ENCODE measurements at places on chromosomes 11 and 22.

DNA sequence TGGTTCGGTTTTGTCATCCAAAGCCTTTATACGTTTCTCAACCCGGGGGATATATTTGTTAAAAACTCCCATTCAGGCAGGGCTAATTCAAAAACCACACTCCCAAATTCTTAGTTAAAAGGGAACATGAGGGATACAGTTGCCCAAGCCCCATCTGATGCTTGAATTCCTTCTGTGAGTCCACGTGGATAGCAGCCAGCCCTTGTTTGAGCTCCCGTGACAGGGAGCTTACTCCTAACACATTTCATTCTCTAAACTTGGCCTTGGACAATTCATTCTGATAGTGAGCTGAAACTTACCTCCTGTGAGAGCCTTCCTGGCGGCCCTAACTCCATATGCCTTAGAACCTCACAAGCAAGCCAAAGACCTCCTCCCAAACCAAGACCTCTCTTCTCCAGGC lies 357.5 kb downstream of the TENM4 start:
- no peak for DNase-seq

DNA sequence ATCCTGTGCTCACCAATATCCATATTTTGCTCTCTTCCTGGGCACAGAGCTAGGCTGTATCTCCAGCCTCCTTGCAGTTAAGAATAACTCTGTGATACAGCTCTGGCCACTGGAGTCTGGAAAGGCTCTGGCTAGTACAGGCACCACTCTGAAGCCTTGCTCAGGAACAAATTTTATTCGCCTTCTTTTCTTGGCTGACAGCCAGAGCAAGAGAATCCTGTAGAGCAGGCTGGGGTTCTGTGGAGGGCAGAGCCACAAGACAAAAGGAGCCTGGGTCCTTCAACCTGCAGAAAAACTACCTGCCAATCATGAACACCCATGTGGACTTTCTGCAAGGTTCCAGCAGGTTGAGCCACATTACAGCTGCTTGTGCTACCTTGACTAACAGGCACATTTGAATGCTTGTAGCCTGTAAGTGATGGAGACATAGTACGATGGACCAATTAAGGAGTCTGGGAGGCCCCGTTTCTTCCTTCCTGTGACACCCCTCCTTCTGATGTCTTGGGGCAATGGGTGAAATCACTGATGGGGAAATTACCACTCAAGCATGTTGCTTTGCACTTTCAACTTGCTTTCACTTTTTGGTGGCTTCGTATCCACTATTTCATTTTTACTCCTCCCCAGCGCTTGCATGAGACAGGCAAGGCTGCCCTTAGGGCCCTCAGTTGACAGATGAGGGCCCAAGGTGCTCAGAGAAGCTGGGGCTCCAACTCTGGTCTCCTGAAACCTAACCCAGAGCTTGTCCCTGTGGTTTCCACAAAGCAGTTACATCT lies 267.2 kb upstream of the SYN3 start:
- no peak for DNase-seq

GRCh38 chr11:116980136-116980793 lies 118.0 kb downstream of the SIK3 start:
- DNase-seq, result no peak

GRCh38 chr11:47573321-47573720 lies 5.4 kb downstream of the KBTBD4 start:
- no peak for DNase-seq

DNA sequence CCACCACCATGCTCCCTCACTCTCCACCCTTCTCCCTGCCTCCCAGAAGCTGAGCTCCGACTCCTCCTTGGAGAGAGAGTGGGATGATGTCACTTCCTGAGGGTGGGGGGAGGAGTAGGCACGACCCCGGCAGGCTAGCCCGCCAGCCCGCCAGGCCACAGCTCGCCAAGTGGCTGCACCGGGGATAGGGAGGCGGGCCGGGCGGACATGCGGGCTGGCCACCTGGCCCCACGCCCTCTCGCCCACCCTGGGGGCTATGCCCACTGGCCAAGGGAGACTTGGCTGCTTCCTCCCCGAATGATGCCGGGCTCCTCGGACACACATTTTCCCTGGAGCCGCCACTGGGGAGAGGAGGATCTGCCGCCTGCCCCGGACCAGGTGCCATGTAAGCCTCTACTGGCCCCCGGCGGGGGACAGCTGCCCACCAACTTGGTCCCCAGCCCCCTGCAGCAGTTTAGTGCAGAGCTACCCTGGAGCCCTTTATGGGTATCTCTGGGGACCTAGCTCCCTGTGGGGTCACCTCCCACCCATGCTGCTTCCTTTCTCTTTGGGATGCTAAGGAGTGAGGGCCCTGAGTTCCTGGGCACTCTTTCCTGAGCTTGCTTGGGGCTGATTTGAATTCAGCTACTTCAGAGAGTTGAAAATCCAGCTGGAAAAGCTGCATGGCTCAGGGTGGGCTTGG lies 33.7 kb upstream of the MYRF start:
- DNase-seq, result no peak

- DNase-seq, result no peak
Observed at GRCh38 chr11:36619502-36619901, 21.5 kb upstream of the RAG2 start.

DNA sequence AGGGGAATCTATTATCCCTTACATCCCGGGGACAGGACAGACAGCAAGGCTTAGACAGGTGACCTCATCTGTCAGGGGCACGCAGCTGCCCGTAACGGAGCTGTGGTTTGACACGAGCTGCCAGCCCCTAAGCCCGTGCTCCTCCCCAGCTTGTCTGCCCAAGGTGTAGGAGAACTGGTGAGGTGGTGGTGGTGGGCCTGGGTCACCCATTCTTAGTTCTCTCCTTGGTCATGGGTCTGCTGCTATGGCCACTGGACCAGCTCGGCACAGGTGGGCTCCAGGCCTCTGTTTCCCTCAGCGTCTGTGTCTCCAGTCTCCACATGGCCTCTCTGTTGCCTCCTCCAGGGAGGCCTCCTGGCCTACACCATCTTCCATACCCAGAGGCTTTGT lies 5.4 kb downstream of the PARVG start:
- DNase-seq, result no peak

GRCh38 chr11:61514050-61514917 lies 5.7 kb downstream of the LRRC10B start:
- no peak for DNase-seq

- no peak for DNase-seq
Observed at GRCh38 chr22:46353483-46354105, 18.1 kb downstream of the TRMU start.

GRCh38 chr11:31542862-31543261 lies 33.3 kb downstream of the ELP4 start:
- no peak for DNase-seq

DNA sequence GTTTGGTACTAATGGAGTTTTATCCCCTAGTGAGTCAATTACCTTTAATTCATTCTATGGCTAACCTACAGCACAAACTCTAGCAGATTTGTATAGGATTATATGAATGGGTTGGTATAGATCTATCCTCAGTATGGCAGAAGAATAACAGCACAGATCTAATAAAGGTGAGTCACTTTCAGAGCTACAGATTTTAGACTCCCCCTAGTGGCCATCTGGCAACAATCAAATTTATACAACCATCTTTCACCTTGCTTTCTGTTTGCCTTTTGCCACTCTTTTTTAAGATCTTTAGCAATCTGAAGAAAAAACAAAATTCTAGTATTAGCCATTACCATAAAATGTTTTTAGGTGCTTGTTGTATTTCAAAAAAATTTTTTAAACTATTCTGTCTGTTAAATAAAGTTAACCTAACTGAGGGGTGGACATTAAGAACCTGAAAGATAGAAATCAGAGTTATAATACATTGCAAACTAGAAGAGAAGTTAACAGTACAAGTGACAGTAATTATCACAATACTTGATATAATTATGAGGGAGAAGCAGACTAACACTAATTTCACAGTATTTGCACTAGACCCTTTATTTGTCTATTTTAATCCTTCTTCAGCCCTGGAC lies 25.8 kb downstream of the DDIAS start:
- peak; percentile 80 for DNase-seq

DNA sequence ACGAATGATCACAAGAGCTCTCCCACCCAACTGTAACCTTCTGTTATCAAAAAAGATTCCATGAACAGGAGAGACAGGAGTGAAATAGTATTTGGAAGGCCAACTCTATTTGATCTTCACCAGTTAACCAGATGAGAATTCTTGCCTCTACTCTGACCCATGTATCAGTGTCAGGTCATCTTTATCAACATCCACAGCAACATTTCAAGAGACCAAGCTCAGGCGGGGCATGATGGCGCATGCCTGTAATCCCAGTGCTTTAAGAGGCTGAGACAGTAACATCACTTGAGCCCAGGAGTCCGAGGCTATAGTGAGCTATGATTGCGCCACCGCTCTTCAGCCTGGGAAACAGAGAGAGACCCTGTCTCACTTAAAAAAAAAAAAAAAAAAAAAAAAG lies 62.3 kb downstream of the GAB2 start:
- DNase-seq, result no peak

- DNase-seq, result no peak
Observed at GRCh38 chr11:117559698-117560097, 232.0 kb downstream of the CEP164 start.

- DNase-seq, result no peak
Observed at GRCh38 chr22:44136786-44137185, 43.9 kb upstream of the PARVG start.

- peak; percentile 46 for DNase-seq
Observed at GRCh38 chr11:12430351-12430750, 53.0 kb downstream of the PARVA start.

GRCh38 chr22:39176714-39177455 lies 24.4 kb upstream of the CBX7 start:
- no peak for DNase-seq

GRCh38 chr22:31852691-31853421 lies 91.5 kb upstream of the YWHAH start:
- DNase-seq, result no peak

- peak; percentile 19 for DNase-seq
Observed at GRCh38 chr11:6862961-6863360, at the start of gene OR10A2. TSS of gene OR10A2 (plus strand) at chr11:6863057. CDS start at chr11:6869755, 6,698 bp downstream.

GRCh38 chr11:119852741-119853140 lies 123.7 kb upstream of the NECTIN1 start:
- no peak for DNase-seq

- DNase-seq, result no peak
Observed at GRCh38 chr22:42062506-42063170, 8.0 kb downstream of the NAGA start.

- no peak for DNase-seq
Observed at GRCh38 chr11:130911306-130911705, 5.0 kb downstream of the SNX19 start.

GRCh38 chr11:36711104-36711825 lies 113.2 kb upstream of the RAG2 start:
- DNase-seq, result peak; percentile 26

DNA sequence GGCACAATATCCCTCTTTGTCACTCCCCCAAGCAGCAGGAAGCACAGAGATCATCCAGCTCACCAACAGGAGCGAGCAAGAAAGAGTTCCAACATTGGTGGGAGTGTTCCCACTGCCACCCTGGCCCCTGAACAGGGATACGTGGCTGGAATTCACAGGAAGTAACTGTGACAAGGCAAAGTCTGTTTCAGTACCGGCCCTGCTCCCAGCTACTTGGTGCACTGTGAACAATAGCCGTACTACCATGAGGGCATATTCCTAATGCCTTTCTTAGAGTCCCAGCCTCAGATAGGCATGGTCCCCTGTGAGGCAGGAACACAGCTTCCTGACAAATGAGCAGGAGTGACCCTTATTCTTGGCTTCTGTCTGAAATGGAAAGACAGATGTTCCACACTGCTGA lies 1.8 kb upstream of the SLC37A2 start:
- no peak for DNase-seq

GRCh38 chr11:128893578-128894285 lies 2.6 kb downstream of the KCNJ5 start:
- DNase-seq, result no peak

DNA sequence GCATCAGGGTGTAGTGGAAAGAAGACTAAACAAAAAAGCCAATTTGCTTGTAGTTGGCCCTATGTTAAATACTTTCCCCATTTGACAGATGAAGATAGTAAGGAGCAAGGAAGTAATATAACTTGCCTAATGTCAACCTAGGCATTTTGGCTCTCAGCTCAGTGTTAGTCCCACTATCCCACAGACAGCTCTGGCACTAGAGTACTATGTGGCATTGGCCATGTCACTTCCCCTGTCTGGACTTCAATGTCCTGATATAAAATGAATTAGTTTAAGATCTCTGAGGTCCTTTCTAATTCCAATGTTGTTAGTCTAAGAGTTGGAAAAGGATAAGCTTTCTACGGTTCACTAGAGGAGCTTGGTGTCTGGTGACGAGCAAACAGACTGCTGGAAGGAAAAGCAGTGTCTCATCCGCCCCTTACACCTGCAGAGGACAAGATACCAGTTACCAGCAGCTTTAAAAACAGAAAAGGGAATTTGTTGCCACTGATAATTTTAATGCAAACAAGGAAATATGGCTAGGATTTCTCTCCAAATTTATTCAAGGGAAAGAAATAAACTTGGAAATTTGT lies 92.5 kb downstream of the RELT start:
- no peak for DNase-seq

- DNase-seq, result no peak
Observed at GRCh38 chr11:87331273-87331672, 293.5 kb downstream of the TMEM135 start.

DNA sequence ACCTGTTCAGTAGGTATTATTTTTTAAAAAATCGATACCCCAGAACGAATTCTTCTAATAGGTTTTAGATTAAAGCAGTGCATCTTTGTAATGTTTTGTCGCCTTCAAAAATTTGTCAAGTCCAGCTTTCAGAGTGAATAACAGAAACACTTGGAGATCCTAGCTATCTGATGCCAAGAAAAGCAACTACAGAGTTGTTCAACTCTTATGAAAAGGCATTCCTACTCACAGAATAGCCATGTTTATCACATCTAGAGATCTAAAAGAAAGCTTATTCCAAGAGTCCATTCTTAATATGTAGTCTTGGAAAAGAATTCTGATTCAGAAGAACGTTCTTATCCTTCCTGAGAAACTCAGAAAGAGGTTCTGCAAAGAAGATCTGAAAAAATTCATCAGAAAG lies 268.5 kb downstream of the TTC28 start:
- no peak for DNase-seq

DNA sequence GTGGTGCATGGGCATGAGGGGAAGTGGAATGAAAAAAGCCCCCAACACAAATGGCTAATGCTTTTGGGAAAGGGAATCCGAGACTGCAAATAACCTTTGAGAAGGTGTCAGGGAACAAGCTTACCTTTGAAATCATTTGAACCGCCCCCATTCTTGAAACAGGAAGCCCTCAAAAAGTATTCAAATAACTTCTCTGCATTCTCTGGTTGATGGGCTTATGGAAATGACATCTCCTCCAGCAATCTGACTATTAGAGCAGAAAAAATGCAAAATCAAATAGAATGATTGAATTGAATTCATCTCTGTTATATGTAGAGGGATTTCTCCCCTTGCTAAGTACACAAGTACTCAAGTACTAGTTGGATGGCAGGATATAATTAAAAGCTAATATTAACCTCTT lies 409.9 kb downstream of the TMEM135 start:
- DNase-seq, result no peak

DNA sequence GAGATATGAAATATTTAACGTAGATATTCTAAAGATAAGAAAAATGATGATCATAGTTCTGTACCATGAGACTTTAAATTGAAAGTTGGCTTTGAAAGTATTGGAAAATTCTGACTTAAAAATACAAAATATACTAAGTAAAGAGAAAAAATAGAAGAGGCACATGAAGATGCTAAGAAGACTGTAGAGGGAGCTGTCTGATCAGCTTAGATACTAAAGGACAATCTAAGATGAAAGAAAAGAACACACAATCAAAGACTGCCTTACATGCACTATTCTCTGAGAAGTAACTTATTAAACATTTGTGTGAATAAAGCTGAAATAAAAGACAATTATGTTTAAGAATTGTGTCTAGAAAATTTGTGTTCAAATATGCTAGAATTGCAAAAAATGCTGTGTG lies 55.1 kb downstream of the RBMXL2 start:
- DNase-seq, result peak; percentile 56

GRCh38 chr11:129937592-129938238 lies 42.3 kb upstream of the NFRKB start:
- DNase-seq, result no peak
